NK-92 treated with Interleukin-12 subunit alpha and Interleukin-12 subunit beta, amount 100 ng/mL, for 24 hours (cell line): ENCODE measurements at places on chromosomes 16 and 17.

- DNase-seq = no peak
Measured at GRCh38 chr17:8310601-8311123, 621 bp downstream of the ARHGEF15 start.

DNA sequence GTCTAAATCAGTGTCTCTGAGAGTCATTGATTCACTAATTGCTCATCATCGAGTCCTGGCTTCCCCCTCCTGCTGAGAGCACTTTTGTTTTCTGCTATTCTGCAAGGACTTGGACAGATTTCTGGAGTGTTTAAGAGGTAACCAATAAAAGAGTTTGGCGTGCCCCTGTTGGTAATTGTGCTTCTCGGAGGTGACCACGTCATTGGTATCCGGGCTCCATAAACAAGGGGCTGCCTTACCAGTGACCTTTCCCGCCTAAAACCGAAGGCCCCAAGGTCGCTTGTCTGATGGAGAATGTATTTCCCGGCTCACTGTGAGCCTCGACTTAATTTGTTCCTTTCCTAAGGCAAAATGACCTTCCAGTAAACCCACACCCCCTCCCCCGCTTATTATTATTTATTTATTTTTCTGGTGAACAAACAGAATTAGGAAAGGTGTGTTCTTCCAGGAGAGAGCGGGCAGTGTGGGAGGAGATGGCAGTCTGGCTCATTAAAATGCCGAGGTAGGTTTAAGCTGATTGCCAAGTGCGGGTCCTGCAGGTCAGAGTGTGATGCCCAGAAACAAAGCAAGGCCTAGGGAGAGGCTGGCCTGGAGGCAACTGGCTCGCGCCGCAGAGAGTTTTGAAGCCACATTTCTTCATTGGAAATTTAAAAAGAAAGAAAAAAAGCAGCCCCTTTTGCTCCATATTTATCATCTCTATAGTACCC lies 30.2 kb downstream of the MSI2 start:
- no peak for DNase-seq

DNA sequence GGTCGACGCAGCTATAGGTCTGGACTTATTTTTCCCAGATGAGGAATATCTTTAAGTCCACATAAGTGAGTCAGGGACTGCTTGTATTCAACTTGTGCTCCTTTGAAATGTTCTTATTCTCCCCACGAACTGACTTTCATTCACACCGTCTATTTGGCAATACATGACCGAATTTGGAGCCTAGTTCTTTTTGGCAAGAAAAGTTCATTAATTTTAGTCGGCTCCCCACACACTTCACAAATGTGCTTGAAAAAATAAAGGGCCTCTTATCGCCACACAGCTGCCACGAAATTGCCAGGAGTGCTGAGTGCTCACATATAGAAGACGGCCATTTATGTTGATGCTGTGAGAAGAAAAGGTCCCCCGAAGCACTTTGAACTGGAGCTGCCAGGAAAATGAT lies 152.6 kb downstream of the PRKCA start:
- DNase-seq = no peak

GRCh38 chr17:16933317-16934132 lies 38.4 kb downstream of the TNFRSF13B start:
- no peak for DNase-seq

- DNase-seq = peak; percentile 31
Measured at GRCh38 chr17:81325714-81326358, 30.7 kb upstream of the SLC38A10 start.
